ENCODE measurements at places on chromosomes 6 and 20. TPM values are rescaled to one million over a fixed set of nuclear protein-coding genes. Genes with fewer than 3 reads are reported as not detected.

The VGLL2 gene
- total RNA-seq: not detected

The IL17F gene
- 0.24 TPM for total RNA-seq

The IRF4 gene
- 7.6 TPM for total RNA-seq

The KIAA1755 gene
- total RNA-seq: 0.66 TPM

The HLA-DQB1 gene
- total RNA-seq: 336 TPM

The BPIFB1 gene
- total RNA-seq: 0.24 TPM

The SIRPB2 gene
- 1.2 TPM for total RNA-seq

The CALHM4 gene
- total RNA-seq: not detected

The SNRNP48 gene
- total RNA-seq: 9.6 TPM

The FOXA2 gene
- not detected for total RNA-seq

The NRN1 gene
- total RNA-seq: 4.2 TPM

The MATN4 gene
- total RNA-seq: 0.14 TPM

The ANKEF1 gene
- 4.2 TPM for total RNA-seq

The PRICKLE4 gene
- 0.38 TPM for total RNA-seq

The ATRN gene
- 7.4 TPM for total RNA-seq

The HLA-A gene
- 741 TPM for total RNA-seq

The HLA-DQA1 gene
- 352 TPM for total RNA-seq

The ENPP3 gene
- total RNA-seq: 4.4 TPM

The RSPH4A gene
- 0.38 TPM for total RNA-seq

The TMEM244 gene
- total RNA-seq: not detected
